ENCODE measurements at places on chromosomes 6 and 20.

- DNase-seq: no peak
These were observed 18.5 kb upstream of the SCUBE3 start for GRCh38 chr6:35195120-35195780.

- no peak for DNase-seq
These were observed 130.0 kb downstream of the CDH26 start for GRCh38 chr20:60088236-60088635.

- DNase-seq: no peak
These were observed 150.5 kb upstream of the PTPN1 start for GRCh38 chr20:50359607-50360217.

- no peak for DNase-seq
These were observed 103.6 kb downstream of the PAX1 start for GRCh38 chr20:21808863-21809664.

DNA sequence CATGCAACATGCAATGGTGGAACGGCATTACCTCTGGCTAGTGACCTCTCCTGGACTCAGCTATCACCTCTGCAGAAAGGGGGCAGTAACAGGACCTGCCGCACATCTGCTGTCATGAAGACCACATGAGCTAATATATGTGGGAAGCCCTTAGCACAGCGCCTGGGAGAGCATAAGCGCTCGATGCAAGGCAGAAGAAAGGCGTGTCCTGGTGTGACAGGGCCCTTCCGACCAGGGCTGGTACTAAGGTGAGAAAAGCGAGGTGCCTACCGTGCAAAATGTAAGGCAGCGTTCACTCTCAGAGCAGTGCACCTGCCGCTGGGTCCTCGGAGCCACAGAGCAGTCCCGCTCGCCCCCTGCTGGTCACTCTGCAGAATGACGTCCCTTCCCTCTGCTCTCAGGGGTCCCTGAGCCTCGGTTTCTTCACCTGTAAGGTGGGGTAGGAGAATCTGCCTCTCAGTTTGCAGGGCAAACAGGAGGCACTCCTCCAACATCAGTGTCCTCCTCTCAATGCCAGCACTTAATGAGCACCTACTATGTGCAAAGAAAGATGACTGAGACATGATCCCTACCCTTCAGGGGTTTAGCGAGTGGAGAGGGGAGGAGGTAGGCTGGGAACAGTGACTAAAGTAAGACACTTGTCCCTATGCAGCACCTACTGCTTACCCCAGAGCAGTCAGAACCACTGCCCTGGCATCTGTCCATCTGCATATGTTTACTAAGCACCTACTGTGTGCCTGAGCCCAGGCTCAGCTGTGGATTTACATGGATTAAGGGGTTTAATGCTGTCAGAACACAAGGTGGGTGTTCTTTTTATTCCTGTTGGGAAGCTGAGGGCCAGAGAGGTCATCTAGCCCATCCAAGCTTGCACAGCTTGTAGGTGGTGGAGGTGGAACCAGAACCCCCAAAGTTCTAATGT is 41.1 kb upstream of the PTGIS start:
- DNase-seq: peak; percentile 55

GRCh38 chr20:34703424-34704176 is 544 bp upstream of the TP53INP2 start:
- DNase-seq: no peak

DNA sequence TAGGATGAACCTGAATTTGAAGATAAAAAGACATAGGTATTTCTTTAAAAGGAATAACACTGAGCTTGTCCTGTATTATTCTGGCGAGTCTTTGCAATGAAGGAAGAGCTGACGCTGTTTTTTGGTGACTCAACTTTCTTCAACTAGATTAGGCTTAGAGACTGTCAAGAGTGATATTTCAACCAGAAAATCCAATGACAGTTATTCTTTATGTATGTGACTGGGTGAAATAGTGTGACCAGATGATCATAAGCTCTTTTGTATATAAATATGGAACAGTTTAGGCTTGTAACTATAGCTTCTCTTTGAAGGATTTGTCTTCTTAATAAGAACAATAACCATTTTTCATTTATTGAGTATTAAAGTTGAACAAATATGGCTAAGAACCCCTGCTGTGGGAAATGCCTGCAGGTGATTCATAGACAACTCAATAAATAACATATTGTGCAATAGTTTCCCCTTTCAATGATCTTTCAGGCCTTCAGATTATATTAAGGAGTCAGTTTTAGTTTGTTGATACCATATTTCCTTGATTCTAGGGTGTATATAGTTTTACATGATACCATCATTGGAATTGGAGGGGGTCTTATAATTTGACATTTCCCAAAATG is 265.6 kb upstream of the JAG1 start:
- DNase-seq: no peak

DNA sequence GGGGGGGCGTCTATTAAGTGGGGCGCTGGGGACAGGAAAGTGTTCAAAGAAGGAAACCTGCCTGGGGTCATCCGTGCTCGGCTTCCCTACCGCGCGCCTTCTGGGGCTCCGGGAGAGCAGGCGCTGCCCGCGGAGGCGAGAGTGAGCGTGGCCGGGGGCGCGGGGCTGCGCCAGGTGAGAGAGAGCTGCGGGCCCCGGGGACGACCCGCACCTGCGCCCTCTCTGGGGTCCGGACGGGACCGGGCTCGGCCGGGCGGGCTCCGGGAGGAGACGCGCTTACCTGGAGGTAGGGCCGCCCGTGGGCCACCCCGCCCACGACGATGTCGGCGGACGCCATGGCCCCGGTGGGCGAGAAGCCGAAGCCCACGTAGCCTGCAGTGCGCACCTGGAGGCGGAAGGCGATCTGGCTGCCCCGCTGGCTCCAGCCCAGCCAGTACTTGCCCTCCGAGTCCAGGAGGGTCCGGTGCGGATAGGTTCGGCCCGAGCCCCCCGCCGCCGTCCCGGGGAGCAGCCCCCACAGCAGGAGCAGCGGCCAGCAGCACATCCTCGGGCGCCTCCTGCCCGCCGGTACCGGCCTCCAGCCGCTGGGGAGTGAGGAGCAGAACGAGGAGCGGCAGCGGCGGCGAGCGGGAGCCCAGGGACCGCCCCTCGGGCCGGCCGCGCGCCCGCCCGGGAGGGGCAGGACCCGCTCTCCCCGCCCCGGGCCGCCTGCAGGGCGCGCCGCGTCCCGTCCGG is at the start of gene MOXD1:
MOXD1 (minus strand) TSS at position 593 of the 735 bp plus-strand sequence; CDS start at position 544, 49 bp downstream.
- no peak for DNase-seq

- DNase-seq: no peak
These were observed 8.5 kb downstream of the ISM1 start for GRCh38 chr20:13229538-13229937.

- DNase-seq: no peak
These were observed 43.8 kb downstream of the BMP6 start for GRCh38 chr6:7769702-7770101.

DNA sequence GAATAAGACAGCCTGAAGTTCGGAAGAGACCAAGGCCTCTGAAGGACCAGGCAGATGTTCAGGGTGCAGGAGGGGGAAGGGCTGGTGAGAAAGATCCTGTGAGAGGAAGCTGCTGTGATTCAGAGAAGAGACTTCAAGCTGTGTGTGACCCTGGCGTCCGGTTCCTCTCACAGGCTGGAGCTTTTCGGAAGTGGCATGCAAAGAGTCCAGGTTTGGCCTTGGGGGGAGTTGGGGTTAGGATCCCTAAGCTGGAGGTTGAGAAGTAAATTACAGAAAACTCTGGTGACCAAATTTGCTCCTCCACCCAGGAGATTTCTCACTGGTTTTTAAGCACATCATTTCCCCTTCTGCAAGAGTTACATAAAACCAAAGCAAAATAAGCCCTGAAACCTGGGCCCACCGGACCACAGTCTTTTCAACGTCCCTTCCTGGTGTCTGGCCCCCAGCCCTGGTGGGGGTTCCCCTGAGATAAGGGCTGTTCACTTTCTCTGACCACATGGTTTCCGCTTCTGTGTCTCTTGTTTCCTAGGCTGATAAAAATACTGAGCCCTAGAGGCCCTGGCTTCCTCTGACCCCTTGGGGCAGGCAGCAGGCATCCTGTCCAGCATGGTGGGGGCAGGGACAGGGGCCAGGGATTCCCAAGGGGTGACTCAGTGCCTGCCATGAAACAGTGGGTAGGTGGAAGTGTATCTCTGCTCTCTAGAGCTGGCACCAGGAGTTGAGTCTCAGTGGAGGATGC is 12.0 kb upstream of the LTA start:
- DNase-seq: no peak

GRCh38 chr6:42300701-42301100 is 83.0 kb upstream of the MRPS10 start:
- no peak for DNase-seq

GRCh38 chr20:1150968-1151367 is 32.6 kb downstream of the PSMF1 start:
- no peak for DNase-seq

GRCh38 chr6:75429061-75429703 is 64.4 kb downstream of the FILIP1 start:
- DNase-seq: no peak

DNA sequence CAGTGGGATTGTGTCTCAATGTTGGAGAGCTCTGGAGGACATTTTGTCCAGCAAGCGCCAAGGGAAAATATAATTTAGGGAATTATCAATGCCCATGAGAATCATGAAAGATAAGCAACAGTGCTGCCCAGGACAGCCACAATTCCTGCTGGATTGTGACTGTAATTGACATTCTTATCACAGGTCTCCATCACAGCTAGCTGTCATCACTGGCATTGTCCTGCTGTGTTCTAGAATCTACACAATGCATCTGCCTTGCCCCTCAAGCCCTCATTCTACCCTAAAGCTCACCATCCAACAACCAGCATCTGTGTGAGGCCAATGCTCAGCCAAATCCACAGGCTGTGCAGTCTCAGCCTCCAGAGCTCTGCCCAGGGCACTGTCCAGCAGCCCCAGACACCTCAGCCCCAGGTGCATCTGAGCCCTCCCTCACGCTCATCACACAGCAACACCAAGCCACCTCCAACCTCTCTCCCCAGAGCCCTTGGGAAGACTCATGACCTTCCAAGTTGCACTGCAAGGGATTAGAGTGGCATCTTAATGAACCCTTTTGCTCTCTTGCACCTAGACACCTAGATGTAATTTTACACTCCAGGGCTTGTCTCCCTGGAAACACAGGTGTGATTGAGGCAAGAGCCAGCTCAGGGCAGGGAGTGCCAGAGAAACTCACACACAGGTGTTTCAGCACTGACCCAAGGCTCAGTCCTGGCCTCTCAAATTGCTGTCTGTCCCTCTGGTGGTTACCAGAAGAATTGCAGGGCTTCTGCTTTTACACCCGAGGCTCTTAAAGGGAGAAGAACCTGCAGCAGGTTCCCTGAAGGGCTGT is 85.2 kb upstream of the PHACTR3 start:
- no peak for DNase-seq

DNA sequence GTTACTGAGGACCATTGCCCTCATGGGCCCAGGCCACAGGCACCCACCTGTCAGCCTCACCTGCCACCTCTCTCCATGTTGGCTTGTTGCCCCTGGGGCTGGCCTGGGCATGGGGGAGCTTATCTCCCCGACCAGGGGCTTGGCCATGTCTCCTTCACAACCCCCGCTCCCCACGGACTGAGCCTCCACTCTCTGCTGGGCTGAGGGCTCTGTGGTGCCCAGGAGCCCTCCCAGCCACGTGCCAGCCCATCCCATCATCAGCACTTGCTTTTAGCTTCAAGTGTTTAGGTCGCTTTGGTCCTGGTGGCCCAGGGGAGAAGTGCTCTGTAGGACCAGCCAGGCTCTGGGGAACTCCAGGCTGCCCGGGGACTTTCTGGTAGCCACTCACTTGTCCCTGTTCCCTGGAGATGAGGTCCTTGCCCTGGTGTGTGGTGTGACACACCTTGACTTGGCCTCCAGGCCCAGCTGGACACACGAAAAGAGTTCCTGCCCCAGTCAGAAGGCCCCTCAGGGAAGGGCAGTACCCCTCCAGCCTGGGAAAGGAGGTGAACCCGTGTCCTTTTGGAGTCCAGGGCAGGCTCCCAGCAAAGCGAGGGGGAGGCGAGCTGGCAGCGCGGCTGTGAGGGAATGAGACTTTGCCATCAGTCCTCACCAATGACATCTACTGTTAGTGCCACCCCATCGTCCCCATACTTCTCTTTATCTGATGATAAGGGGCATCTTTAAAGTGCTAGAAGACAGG is 352.6 kb downstream of the ZFAND3 start:
- no peak for DNase-seq

DNA sequence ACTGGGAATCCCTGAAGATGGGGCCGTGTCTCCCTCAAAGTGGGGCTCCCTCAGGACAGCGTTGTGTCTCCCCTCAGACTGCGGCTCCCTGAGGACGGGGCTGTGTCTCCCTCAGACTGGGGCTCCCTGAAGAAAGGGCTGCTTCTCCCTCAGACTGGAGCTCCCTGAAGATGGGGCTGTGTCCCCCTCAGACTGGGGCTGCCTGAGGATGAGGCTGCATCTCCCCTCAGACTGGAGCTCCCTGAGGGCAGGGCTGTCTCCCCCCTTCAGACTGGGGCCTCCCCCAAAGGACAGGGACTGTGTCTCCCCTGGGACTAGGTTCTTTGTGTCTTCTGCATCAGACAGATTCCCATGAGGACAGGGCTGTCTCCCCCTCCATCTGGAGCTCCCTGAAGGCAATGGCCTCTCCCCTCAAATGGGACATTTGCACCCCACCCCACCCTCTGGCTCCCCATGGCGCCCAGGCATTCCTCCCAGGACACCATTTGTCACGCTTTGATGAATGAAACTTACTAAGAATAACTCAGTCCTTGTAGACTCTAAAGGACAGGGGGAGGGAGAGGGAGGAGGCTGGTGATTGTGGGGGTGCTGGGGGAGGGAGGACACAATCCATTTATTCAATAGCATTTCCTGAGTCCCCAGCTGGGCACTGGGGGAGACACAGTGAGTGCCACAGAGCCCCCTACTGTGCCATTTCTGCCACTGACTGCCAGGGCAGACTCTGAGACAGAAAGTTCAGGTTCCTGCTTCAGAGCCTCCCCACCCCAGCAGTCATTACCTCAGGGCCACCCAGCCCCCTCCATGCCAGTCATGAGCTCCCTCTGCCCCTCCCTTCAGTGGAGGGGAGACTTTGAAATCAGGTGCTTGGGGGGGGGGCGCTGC is 122.4 kb downstream of the MRPL14 start:
- DNase-seq: no peak

DNA sequence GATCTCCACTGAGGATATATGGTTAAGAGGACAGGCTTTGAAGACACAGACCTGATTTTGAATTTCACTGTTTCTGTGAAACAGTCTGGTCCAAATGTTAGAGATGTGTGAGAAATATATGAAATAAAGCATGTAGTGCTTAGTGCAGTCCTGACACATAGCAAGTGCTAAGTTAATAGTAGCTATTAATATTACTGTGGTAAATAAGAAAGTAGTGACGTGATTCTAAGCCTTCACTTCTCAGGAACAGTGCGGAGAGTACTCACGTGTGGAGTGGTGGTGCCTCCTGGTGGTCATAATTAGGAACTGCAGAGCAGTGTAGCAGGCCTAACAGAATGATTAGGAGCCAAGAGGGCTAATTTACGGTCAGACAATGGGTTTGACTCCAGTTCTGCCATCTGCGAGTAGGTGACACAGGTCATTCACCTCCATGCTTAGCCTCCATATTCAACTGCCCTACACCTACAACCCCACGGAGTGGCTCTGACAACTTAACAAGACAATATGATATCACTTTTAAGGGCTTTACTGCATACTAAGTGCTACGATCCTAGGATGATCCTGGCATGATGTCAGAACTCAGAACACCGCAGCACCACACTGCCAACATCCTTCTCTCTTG is 106.2 kb downstream of the JPH2 start:
- peak; percentile 66 for DNase-seq
